Left lobe of liver (tissue), 2 donors: ENCODE measurements at places on chromosomes 11 and 22. TPM values are rescaled to one million over a fixed set of nuclear protein-coding genes. Genes with fewer than 3 reads are reported as not detected.

Gene NXF1
- 42.8 TPM for total RNA-seq

Gene KCNA4
- total RNA-seq, result not detected

Gene VPREB3
- 0.40 TPM for total RNA-seq

Gene RAB39A
- total RNA-seq, result 0.58 TPM

Gene UVRAG
- 8.8 TPM for total RNA-seq

Gene CDC45
- 0.65 TPM for total RNA-seq

Gene TRIM51
- not detected for total RNA-seq

Gene CHST1
- total RNA-seq, result 2.3 TPM

Gene SPI1
- 10.9 TPM for total RNA-seq

Gene DEPDC7
- 26.1 TPM for total RNA-seq

Gene PLEKHB1
- total RNA-seq, result 1.3 TPM

Gene OR52N4
- not detected for total RNA-seq

Gene SLC22A25
- total RNA-seq, result 33.5 TPM

Gene UBASH3B
- total RNA-seq, result 1.5 TPM

Gene CYP2D6
- 358 TPM for total RNA-seq

Gene SLC1A2
- 9.1 TPM for total RNA-seq

DNA sequence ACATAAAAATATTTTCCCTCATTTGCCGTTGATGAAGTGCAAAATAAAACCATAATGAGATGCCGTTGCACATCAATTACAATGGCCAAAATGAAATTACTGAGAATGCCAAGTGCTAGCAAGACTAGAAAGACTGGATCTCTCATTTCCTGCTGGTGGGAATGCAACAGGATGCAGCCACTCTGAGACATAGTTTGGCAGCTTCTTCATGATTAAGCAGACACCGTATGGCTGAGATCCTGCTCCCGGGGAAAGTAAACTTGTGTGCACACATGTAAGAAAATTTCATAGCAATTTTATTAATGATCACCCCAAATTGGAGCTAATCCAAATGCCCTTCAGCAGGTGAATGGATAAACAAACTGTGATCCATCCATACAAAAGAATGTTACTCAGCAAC lies 1013.2 kb downstream of the TBC1D22A start:
- DNase-seq, result no peak

- DNase-seq, result peak; percentile 96
These were observed at the start of gene ZMAT5 for GRCh38 chr22:29766632-29767170. TSS of gene ZMAT5 (minus strand) at chr22:29767007. CDS start at chr22:29748544, 18,463 bp downstream.

DNA sequence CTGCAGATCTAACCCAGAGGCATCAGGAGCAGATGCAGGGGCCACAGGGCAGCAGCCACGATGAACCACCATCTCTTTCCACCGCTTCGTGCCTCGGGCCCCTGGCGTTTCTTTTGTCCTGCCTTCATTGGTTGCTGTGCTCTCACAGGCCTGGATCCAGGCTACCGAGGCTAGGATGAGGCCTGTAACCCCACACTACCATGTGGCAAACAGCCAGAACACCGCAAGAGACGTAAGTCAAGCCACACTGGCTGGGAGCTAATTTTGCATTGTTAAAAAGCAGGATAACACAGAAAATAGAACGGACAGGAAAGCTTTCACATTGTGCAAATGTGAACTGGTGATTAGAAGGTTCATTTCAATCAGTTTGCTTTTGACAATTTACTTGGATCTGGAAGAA lies 15.7 kb upstream of the ARFGAP3 start:
- DNase-seq, result no peak

GRCh38 chr11:83156144-83156995 lies 561 bp upstream of the PCF11 start:
- DNase-seq, result peak; percentile 99

DNA sequence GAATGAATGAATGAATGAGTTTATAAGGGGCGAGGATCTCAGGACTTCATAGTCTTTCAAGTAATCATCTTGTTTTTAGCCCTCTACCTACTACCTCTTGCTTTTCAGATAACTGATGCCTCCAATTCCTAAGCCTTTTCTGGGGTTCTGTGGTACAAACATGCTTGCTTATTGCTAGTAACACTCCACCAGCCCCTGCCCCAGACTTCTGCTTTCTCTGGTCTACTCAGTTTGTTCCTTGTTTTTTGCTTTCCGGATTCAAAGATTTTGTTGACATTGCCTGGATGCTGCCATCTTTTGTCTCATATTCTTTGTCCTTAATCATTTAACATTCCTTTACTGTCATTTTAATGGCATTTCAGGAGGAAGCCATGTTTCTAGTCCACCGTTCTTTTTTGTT lies 8.9 kb upstream of the TMEM9B start:
- no peak for DNase-seq

DNA sequence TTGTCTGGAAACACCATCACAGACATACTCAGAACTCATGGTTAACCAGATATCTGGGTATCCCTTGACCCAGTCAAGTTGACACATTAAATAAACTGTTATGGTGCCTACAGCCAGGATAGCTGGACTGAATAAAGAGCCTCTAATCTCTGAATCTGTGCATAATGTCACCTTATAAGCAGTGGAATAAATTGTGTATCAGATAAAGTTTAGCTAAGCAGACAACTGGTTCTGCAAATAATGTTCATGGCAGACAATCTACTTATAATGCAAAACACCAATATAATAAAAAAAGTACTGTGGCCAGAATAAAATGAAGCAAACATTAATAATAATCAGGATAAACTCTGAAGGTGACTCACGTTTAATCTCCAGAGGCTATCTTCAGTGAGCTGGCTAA lies 628.5 kb upstream of the FAT3 start:
- no peak for DNase-seq

- no peak for DNase-seq
These were observed 42.6 kb upstream of the TUB start for GRCh38 chr11:8038393-8038792.

DNA sequence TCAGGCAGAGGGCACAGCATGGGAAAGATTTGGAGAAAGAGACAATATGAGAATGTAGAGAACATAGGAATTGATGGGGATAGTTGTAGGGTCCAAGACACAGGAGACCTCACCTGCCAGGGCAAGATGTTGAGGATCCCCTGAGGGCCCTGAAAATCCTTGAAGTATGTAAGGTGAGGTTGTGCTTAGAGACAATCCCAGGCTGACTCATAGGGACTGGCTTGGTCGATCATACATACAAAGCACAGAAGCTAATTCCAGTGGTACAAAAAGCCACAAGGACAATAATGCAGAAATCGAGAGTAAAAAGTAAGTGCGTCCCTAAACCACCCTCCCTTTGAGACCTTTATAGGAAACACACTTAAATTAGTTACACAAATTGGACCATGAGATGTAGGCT lies 468.2 kb downstream of the MIAT start:
- no peak for DNase-seq

- DNase-seq, result no peak
These were observed 6.8 kb upstream of the CAT start for GRCh38 chr11:34431979-34432378.

- no peak for DNase-seq
These were observed 49.6 kb upstream of the SLC35C1 start for GRCh38 chr11:45755281-45755859.

- no peak for DNase-seq
These were observed 44.2 kb upstream of the MICAL2 start for GRCh38 chr11:12066056-12066798.

- DNase-seq, result no peak
These were observed 1.4 kb downstream of the SLC35C1 start for GRCh38 chr11:45806072-45806933.

DNA sequence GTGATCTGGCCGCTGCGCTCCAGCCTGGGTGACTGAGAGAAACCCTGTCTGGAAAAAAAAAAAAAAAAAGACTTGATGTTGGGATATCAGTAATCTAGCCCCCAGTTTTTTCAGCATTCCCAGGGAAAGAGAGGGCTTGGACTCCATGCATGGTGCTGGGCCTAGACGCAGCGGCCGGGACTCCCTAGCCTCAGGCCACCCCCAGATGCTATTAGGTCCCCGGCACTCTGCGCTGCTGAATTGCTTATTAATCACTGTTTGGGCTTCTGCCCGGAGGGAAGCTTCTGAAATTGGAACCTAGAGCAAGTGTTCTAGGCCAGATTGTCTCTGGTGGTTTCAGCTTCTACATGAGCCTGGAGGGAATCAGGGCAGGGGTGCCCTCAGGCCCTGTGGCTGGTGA lies 39.0 kb downstream of the SLCO2B1 start:
- DNase-seq, result no peak

DNA sequence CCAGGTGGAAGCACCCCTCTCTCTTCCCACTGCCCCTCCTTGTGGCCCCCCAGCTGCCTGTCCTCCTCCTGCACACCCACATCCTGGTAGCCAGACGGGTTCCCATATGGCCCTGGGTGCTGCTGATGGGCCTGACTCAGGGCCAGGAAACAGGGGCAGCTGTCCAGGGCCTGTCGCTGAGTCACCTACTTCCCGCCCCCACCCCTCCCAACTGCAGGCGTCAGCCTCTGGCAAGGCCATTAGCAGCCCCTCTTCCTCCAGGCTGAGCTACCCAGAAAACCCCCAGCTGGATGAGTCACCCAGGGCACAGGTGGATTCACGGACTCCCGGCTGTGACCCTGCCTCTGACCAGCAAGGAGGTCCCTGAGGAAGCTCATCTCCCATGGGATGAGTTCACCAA lies 6.9 kb upstream of the GAL start:
- no peak for DNase-seq

- no peak for DNase-seq
These were observed 250.1 kb downstream of the DDX10 start for GRCh38 chr11:108914981-108915380.

GRCh38 chr22:26267856-26268255 lies 98.6 kb downstream of the SEZ6L start:
- no peak for DNase-seq

GRCh38 chr11:117931971-117932370 lies 2.8 kb upstream of the TMPRSS13 start:
- no peak for DNase-seq

DNA sequence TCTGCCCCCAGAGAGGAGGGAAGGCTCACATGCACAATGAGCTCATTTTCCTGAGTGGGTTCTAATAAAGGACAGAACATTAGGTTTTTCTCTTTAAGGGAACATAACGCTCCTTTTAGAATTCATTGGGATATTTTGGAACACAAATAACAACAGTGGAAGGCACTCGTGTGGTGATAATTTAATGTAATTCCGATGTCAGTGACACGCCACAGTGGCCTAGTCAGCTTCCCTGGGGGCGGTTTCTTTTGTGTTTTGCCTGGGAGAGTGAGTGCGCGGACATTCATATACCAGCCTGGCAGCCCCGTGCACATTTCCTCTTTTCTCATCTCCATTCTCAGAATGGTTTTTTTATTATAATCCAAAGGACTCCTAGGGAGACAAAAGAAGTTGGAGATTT lies 41.1 kb downstream of the SEZ6L start:
- DNase-seq, result no peak

- DNase-seq, result no peak
These were observed at the start of gene LRRC10B for GRCh38 chr11:61507962-61508861. TSS of gene LRRC10B (plus strand) at chr11:61508749. CDS start at chr11:61508999, 250 bp downstream.
